ENCODE measurements at places on chromosomes 3 and 15.

GRCh38 chr3:9290566-9290965, 41.1 kb upstream of the SRGAP3 start:
- DNase-seq: no peak

GRCh38 chr3:167441256-167441655, 32.6 kb downstream of the SERPINI2 start:
- DNase-seq: no peak

DNA sequence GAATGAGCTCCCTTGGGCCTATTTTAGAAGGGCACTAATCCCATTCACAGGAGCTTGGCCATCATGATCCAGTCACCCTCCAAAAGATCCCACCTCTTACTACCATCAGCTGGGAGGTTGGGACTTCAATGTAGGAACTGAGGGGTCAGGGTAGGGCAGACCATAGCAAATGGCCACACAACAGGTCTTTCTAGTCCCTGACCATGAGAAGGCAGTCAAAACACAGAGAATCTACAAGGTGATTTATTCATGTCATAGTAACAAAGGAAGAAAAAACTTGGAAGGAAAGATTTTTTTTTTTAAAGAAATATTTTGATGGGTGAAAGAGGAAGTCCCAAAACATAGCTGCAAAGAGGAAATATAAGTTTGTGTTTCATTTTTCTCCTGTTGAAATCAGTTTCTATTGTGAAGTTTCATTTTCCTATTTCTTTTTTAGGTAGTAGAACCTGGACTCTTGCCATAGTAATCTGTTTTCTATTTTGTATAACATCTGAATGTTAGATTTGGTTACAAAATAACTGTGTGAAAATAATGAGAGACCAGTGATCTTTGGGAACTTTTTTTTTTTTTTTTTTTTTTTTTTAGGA, 23.5 kb upstream of the TNFSF10 start:
- DNase-seq: no peak

GRCh38 chr3:134307425-134307824, 56.8 kb upstream of the RYK start:
- DNase-seq: no peak

DNA sequence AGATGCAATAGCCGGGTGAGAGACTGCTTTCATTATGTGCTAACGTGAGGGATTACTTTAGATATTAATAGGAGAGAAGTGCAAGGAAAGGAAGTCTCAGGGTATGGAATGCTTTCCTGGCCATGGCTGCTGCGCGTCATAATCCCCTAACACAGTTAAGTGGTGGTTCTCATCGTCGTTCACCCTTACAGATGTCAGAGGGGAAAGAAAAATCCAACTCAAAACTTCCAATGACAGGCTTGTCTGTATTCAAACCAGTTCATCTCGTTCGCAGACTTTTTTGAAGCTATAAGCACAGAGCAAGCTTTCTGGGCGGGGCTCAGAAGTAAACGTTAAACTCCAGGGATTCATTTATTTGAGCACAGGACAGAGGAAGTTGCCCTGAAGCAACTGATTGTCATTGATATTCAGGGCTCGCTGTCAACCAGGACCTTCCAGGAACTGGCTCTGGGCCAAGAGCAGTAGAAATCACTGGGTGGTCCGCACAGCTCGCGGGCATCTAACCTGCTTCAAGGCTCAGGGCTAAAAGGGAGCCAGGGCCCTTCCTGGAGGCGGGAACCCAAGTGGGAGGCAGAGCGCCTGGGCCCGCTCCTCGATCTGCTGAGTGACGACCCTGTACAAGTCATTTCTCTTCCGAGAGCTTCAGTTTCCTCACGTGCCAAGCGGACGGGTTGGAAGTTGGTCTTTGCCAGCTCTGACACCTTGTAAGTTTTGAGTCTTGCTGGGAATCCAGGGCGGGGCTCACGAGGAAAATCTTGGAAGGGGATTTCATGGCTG, 1.1 kb upstream of the LPP start:
- DNase-seq: peak; percentile 21

GRCh38 chr3:120182613-120183511, 88.6 kb upstream of the GSK3B start:
- no peak for DNase-seq

DNA sequence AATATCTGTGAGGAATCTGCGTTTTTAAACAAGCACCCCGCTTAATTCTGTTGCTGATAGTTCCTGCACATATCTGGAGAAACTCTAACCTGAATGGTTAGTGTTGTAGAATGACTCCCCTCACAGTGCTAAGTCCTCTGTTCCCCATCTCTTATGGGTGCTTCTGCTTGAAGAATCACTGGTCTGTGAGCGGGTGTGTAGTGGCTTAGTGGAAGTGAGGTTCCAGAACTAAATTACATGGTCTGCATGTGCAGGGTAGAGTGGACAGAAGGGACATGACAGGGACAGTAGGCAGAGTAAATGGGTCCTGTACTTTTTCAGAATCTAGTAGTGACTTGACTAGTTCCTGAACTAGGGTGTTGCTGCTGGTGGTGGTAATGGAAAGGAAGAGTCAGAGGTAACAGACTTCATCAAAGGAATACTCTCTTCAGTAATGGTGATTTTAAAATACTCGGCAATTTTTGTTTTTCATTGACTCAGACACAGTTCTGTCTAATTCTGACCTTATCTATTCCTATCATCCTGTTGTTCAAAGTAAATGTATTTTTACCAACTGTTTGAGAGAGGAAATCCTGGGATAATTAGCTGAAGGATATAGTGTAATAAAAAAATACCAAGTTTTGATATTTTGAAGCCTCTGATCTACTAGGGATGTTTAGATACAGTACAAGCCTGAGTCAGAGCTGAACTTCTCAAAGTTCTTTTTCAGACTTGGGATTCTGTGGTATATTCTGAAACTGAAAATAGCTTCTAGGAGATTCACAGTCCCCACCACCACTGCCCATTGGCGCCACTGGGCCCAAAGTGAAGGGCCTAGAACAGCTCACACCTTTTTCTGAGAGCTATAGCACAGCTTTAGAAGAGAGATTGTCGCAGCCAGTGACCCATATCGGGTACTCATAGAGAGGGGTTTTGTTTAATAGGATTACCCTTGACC, 55.5 kb downstream of the FNDC3B start:
- no peak for DNase-seq

Measured in neuronal stem cell (in vitro differentiated cells).